Peyer's patch (tissue), 4 donors: ENCODE measurements at places on chromosomes 12 and 14. TPM values are rescaled to one million over a fixed set of nuclear protein-coding genes. Genes with fewer than 3 reads are reported as not detected.

The ISM2 gene
- not detected for total RNA-seq

The GALNT16 gene
- total RNA-seq: 17.6 TPM

The CABP1 gene
- not detected for total RNA-seq

The GOLGA3 gene
- 85.7 TPM for total RNA-seq

The CLEC1A gene
- total RNA-seq: 2.1 TPM

The BIN2 gene
- total RNA-seq: 7.9 TPM

The LMBR1L gene
- total RNA-seq: 80.4 TPM

The PRIMA1 gene
- 5.1 TPM for total RNA-seq

The KRT83 gene
- not detected for total RNA-seq

The SLCO1C1 gene
- total RNA-seq: not detected

The TAS2R8 gene
- not detected for total RNA-seq

The ITGB7 gene
- 3.8 TPM for total RNA-seq

The ZNF385A gene
- total RNA-seq: 8.6 TPM

The NPAS3 gene
- not detected for total RNA-seq

The CPNE6 gene
- total RNA-seq: 3.6 TPM

The TRPV4 gene
- total RNA-seq: 0.57 TPM

The A2ML1 gene
- total RNA-seq: not detected

The EIF2S3B gene
- 1.5 TPM for total RNA-seq

The TAS2R20 gene
- total RNA-seq: 3.5 TPM

The SYT1 gene
- 1.4 TPM for total RNA-seq

The MFAP5 gene
- 35.9 TPM for total RNA-seq

The ATP5F1B gene
- total RNA-seq: 768 TPM

The TMEM119 gene
- total RNA-seq: 17.3 TPM

The NFE2 gene
- total RNA-seq: not detected

The EIF2S1 gene
- total RNA-seq: 42.4 TPM

The AEBP2 gene
- total RNA-seq: 40.1 TPM

The CCDC38 gene
- not detected for total RNA-seq

The ERH gene
- total RNA-seq: 99.9 TPM

The AICDA gene
- not detected for total RNA-seq

The TAC3 gene
- total RNA-seq: 13.8 TPM

The DNAJC22 gene
- 57.8 TPM for total RNA-seq

The ACAD10 gene
- 58.5 TPM for total RNA-seq

The MEG3 gene
- total RNA-seq: 40.7 TPM

The KIF26A gene
- total RNA-seq: 1.5 TPM

The CISTR gene
- not detected for total RNA-seq

The HHIPL1 gene
- 0.95 TPM for total RNA-seq

The WDHD1 gene
- total RNA-seq: 2.5 TPM

The CIROP gene
- not detected for total RNA-seq

The CD9 gene
- 31.4 TPM for total RNA-seq

The SNRPF gene
- total RNA-seq: 6.1 TPM

The MVK gene
- total RNA-seq: 56.8 TPM

The AQP5 gene
- total RNA-seq: not detected

The SIRT4 gene
- total RNA-seq: 3.2 TPM

The CPSF6 gene
- total RNA-seq: 41.4 TPM

The OR4E2 gene
- not detected for total RNA-seq

The RPL6 gene
- 667 TPM for total RNA-seq

The KLRD1 gene
- total RNA-seq: 7.9 TPM

The ESPL1 gene
- total RNA-seq: 90.2 TPM

The COCH gene
- not detected for total RNA-seq

The SYCP3 gene
- not detected for total RNA-seq

The KLRK1 gene
- 5.3 TPM for total RNA-seq

The LUM gene
- total RNA-seq: 59.4 TPM

The PTHLH gene
- not detected for total RNA-seq

The DAO gene
- total RNA-seq: not detected

The NUMB gene
- total RNA-seq: 125 TPM
